ENCODE measurements at places on chromosomes 7 and 10.

GRCh38 chr7:108347616-108348015, 108.6 kb downstream of the NRCAM start:
- H3K36me3 ChIP-seq = no peaks in the 10 kb centered on the region
- no peaks in the 10 kb centered on the region for H3K27me3 ChIP-seq
- DNase-seq = peak; percentile 71

- no peak overlapping the region for H3K4me3 ChIP-seq
- H3K27ac ChIP-seq = no peak overlapping the region
- H3K36me3 ChIP-seq = no peaks in the 10 kb centered on the region
- no peaks in the 10 kb centered on the region for H3K4me1 ChIP-seq
Measured at GRCh38 chr10:5123886-5124285, 29.7 kb downstream of the AKR1C3 start.

- no peaks in the 10 kb centered on the region for H3K36me3 ChIP-seq
- H3K4me1 ChIP-seq = peaks cover 1% of the 10 kb centered on the region
- no peak for DNase-seq
- H3K27ac ChIP-seq = no peak overlapping the region
- no peaks in the 10 kb centered on the region for H3K27me3 ChIP-seq
Measured at GRCh38 chr10:86657396-86658011, 3.2 kb downstream of the OPN4 start.

DNA sequence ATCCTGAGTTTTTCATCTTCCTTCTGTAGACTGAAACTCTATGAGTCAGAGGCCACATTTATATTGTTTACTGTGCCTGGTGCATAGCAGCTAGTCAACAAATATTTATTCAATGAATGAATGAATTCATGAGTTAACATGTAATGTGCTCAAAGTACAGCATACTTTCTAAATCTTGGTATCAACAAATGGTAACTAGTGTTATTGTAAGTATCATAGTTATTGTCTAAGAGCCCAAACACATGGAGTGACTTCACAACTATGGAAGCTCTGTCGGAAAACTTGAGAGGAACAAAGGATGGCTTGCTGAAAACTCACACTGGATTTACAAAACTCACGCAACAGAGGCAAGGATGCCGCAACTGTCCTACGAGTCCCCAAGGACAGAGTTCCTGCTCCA, 35.9 kb downstream of the DENND2A start:
- DNase-seq = no peak
- H3K4me1 ChIP-seq = no peaks in the 10 kb centered on the region
- no peaks in the 10 kb centered on the region for H3K27me3 ChIP-seq
- no peak overlapping the region for H3K27ac ChIP-seq
- H3K36me3 ChIP-seq = peaks cover 4% of the 10 kb centered on the region
- no peak overlapping the region for H3K4me3 ChIP-seq

DNA sequence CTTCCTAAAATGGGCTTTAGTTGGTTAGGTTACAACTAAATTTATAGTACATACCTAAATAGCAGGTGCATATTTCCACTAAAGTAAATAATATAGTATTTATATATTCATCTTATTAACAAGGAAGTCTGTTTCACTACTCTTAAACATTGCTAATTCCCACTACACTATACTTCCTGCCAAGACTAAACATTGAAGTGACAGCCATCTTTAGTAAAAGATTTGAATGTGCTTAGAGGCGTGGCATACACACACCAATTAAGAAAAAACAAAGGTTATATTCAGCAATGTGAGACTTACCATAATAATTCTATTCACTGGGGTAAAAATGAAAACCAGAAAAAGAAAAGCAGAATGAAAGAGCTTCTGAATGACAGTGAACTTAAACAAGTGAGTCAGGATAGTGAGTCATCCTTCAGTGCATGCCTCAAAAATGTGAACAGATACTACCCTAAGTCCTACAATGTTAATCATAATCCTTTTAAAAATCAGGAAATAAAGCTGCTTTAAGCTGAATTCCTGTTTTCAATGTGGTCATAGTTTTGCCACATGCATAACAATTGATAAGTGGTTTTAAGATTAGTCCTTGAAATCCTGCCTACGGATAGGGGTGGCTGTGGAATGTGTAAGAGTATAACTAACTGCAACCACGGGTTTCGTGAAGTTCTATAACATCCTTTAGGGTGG, 59.4 kb downstream of the USP6NL start:
- DNase-seq = no peak
- no peaks in the 10 kb centered on the region for H3K4me1 ChIP-seq
- H3K27ac ChIP-seq = no peak overlapping the region
- no peaks in the 10 kb centered on the region for H3K36me3 ChIP-seq
- no peaks in the 10 kb centered on the region for H3K27me3 ChIP-seq
- H3K4me3 ChIP-seq = no peak overlapping the region

DNA sequence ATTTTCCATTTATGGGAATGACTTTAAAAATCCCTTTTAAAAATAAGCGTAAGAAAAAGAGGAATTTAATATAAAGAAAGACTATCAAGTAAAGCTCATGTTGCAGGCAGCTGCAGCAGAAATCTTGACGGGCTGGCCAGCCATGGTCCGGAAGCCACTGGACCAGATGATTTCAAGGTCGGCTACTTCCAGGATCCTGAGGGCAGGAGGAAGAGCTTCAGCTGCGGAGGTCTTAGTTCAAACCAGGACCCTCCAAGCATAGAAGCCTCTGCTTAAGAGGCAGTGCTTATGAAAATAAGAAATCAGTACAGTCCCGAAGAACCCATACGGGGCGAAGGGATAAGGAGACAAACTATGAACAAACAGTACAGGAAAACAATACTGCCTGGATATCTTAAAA, 220.2 kb upstream of the CELF2 start:
- no peak for DNase-seq
- 0 out of 2 replicates have a peak, but pooled peaks cover 2% of the 10 kb centered on the region for H3K27me3 ChIP-seq
- no peak overlapping the region for H3K27ac ChIP-seq

DNA sequence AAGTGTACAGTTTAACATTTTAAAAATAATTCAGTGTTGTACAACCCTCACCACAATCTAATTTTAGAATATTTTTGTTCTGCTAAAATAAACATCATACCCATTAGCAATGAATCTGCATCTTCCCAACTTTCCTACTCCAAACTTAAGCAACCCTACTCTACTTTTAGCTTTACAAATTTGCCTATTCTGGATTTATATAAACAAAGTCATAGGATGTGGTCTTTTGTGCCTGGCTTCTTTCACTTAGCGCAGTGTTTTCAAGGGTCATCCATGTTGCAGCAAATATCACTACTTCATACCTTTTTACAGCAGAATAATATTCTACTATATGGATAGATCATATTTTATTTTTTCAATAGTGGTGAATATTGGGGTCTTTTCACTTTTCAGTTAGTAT, 18.9 kb downstream of the CALML3 start:
- no peak overlapping the region for H3K27ac ChIP-seq
- no peaks in the 10 kb centered on the region for H3K36me3 ChIP-seq
- no peak for DNase-seq
- no peaks in the 10 kb centered on the region for H3K4me1 ChIP-seq

DNA sequence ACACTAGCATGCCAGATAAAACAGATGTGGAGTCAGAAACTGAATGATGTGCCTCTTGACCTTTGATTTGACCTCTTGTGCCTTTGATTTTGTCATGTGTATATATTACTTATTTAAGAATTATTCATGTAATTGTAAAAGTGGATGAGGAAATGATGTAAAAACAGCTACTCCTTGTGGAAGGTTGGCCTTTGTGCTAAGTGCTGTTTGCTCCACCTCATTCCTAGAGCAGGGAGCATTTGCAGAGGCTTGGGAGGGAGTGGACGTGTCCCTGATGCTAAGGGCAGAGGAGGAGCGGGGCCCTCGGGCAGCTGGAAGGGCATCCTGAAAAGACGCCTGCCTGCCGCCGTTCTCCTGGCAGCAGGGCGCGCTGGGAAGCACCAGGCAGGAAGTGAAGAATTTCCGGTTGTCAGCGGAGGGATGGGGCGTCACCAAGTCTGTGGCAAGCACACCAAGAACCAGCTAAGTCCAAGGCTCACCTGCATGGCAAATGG, 197.6 kb upstream of the ZNF32 start:
- no peaks in the 10 kb centered on the region for H3K4me1 ChIP-seq
- no peak overlapping the region for H3K27ac ChIP-seq
- DNase-seq = no peak
- no peak overlapping the region for H3K4me3 ChIP-seq
- H3K36me3 ChIP-seq = no peaks in the 10 kb centered on the region

DNA sequence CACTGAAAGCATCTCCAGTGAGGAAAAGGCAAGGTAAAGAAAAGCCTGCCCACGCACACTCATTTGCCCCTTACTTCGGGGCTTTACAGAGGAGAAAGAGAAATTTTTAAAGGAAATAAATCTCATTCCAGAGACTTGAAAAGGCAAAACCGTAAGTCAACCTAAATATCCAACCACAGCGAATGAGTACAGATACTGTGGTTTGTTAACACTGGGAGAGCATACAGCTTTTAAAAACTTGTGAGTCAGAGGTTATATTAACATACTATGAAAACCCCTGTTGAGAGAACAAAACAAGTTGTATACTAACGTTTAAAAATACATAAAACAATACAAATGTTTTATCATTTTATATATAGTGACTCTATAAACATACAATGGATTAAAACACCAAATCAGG, 28.6 kb upstream of the ST7 start:
- H3K4me1 ChIP-seq = no peaks in the 10 kb centered on the region
- no peaks in the 10 kb centered on the region for H3K27me3 ChIP-seq
- no peak overlapping the region for H3K4me3 ChIP-seq
- no peaks in the 10 kb centered on the region for H3K36me3 ChIP-seq

DNA sequence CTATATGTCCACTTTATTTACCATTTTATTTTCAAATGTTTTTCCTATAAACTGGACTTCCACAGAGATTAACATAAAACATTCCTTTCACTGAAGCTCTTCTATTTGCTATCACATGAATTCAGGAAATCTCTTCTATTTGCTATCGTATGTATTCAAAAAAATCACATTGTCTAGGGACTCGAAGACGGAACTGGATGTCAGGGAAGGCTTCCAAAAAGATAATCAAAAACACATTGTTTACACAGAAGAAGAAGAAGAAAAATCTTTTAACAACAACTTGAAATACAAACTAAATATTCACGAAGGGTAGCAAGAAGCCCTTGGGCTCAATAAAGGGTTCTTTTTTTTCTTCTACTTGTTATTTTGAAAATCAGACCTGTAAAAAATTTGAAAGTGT, 426.1 kb upstream of the LRRN3 start:
- DNase-seq = no peak
- H3K27ac ChIP-seq = no peak overlapping the region
- no peaks in the 10 kb centered on the region for H3K27me3 ChIP-seq
- H3K4me3 ChIP-seq = no peak overlapping the region

DNA sequence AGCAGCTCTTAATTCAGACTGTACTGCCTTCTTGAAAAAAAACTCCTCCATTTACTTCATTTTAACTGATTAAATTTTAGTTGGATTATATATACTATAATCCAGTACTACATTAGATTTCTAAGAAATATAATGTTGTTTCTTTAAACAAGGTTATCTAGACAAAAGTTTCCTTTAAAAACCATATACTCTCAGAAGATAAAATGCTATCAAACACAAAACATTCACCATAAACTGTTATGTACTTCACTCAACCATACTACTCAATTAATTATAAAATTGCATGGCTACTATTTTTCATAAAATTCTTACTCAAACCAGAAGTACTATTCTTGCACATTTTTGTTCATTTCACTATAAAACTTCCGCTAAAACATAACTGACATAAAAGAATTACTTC, 12.7 kb downstream of the GPR22 start:
- no peaks in the 10 kb centered on the region for H3K4me1 ChIP-seq
- no peaks in the 10 kb centered on the region for H3K36me3 ChIP-seq
- H3K27ac ChIP-seq = no peak overlapping the region
- H3K27me3 ChIP-seq = no peaks in the 10 kb centered on the region
- no peak overlapping the region for H3K4me3 ChIP-seq

DNA sequence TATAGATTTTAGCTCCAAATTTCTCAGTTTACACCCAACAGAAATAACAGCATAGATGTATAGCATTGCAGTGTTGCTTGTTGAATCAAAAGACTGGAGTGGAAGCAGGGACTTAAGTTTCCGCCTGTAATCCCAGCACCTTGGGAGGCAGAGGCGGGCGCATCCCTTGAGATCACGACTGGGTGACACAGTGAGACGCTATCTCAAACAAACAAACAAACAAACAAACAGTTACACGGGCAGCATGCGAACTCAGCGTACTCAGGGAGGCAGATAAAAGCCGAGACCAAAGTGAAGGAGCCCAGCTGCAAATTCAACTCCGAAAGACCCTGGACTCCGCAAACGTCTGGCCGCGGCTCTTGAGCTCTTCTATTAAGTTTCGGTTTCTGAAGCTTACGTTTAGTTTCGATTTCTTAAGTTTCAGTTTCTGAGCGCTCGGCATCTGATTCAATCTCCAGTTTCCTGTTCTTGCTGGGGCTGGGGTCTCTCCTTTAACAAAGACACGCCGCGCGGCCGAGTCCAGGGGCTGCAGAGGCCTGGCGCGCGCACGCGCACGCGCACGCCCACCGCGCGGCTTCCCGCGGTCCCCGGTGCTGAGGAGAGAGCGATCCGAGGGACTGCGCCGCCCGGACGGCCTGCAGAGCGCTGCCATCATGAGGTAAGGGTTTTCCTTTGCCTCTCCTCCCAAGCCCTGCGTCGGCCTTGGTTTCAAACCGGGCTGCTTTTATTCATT, at the start of gene IFIT5:
Gene IFIT5, plus strand, starts transcription at position 423 of the 733 bp plus-strand sequence. Its CDS starts 231 bp downstream, at position 654.
- H3K4me3 ChIP-seq = peak within 1 kb of the TSS; percentile 37
- H3K27me3 ChIP-seq = peaks cover 5% of the 10 kb centered on the region
- no peaks in the 10 kb centered on the region for H3K4me1 ChIP-seq
- no peak within 1 kb of the TSS for H3K27ac ChIP-seq
- peak; percentile 39 for DNase-seq

- H3K4me1 ChIP-seq = no peaks in the 10 kb centered on the region
- no peaks in the 10 kb centered on the region for H3K27me3 ChIP-seq
- no peak for DNase-seq
- H3K27ac ChIP-seq = no peak overlapping the region
- H3K4me3 ChIP-seq = no peak overlapping the region
Measured at GRCh38 chr10:36574207-36574606, 551.2 kb upstream of the ANKRD30A start.

- no peak overlapping the region for H3K27ac ChIP-seq
- H3K4me1 ChIP-seq = no peaks in the 10 kb centered on the region
- no peak for DNase-seq
- H3K27me3 ChIP-seq = no peaks in the 10 kb centered on the region
Measured at GRCh38 chr7:133958822-133959221, 168.3 kb upstream of the LRGUK start.

All from iPS DF 6.9 (cell line).